Suprapubic skin (tissue), 4 donors: ENCODE measurements at places on chromosomes 1 and 21. TPM values are rescaled to one million over a fixed set of nuclear protein-coding genes. Genes with fewer than 3 reads are reported as not detected.

DNA sequence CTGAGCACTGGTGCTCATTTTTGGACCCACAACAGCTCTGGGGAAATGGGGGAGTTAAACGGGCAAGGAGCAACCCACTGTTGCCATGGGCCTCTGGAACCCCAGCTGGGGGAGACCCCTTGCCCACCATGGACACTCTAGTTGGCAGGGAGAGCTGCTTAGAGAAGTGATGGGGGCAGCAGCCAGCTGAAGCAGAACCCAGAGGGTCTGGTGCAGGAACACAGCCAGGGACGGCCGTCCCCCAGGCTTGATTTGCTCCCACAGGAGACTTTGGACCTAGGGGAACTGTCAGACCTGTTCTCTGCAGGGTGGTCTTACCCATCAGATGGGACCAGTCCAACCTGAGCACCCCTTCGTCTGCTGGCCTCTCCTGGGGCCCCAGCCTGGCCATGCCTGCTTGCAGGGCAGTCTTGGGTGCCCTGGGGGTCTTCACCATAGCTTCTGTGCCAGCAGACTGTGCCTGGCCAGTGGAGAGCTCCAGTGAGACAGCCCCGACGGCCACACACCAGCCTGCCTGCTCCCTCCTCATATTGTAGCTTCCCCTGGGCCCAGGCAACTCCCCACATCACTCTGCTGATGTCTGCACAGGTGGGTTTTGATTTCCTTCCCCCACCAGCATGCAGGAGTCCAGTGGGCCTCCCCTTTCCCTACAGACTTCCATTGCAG lies 11.3 kb downstream of the SPATC1L start:
- DNase-seq: peak; percentile 50

DNA sequence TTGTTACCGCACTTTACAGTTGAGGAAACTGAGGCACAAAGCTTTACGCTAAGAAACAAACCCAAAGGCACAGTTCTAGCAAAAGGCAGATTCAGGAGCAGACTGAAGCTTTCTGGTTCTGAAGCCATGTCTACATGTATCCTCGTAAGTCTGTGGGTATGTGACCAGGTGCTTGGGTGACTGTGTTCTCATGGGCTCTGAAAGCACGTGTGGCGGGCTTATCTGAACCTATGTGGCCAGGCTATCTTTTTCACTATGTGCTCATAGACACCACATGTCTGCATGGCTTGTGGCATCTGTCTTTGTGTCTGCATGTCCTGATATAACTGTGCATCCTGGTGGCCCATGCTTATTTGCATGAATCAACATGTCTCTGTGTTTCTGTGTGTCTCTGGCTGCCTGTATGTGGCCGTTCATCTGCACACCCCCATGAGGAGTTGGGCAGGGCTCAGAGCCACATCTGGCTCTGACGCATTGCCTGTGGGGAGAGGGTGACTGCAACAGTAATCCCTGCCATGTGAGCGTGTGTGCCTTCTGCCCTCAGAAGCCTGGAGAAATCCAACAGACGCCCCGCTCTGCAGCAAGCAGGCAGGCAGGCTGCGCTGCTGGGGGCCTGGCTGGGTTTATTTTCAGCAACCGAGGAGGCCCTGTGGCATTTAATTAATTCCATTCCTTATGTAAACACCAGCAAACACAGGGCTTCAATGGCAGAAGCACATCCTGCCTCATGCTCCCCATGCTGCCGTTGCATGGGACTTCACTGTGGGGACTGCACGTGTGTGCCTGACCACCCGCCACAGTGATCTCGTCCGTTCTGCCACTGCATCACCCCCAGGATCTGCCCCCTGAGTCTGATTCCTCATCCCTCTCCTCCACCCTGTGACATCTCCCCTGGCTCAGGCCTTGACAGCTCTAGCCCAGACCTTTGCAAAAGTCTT lies 115.4 kb downstream of the TRABD2B start:
- DNase-seq: no peak

- DNase-seq: no peak
Measured at GRCh38 chr1:106571109-106571508, 485.4 kb upstream of the PRMT6 start.

GRCh38 chr1:6960291-6960811 lies 175.1 kb downstream of the CAMTA1 start:
- no peak for DNase-seq

The TRAF3IP3 gene
- total RNA-seq: 3.1 TPM

GRCh38 chr1:163824490-163824889 lies 502.7 kb downstream of the NUF2 start:
- no peak for DNase-seq

The INKA2 gene
- 4.3 TPM for total RNA-seq

DNA sequence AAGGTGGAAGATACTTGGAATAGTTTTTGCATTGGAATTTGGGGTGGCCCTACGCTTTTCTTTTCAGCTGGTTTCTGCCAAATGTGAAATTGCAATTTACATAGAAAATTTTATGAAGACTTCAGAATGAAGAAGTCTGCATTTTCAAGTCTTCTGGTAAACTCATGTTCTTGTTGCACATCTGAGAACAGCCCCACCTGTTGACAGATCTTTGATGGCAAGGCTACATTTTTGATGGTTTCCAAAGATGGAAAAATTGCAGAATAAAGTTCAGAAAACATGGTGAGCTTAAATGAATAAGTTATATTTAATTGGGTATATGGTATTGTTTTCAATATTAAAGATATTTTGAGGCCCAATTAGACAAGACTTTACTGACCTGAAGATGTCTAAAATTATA lies 25.4 kb downstream of the OLFM3 start:
- no peak for DNase-seq

The CD247 gene
- total RNA-seq: 0.76 TPM

DNA sequence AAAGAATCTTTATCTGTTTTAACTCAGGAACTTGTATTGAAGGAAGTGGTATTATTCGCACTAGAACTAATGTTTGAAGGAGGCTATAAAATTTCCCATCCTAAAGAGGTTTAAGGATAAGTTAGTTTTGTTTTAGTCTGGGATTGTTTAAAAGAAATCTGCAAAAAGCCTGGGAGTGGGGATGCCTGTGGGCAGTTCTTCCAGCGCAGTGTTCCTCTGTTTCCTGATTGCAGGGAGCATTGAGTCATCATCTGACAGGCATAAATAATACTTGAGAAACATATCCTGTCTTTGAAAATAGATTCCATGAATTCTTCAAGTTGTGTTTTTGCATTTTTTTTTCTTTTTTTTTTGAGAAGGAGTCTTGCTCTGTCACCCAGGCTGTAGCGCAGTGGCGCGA lies 350.8 kb upstream of the PTBP2 start:
- DNase-seq: no peak

The GPR37L1 gene
- total RNA-seq: not detected

DNA sequence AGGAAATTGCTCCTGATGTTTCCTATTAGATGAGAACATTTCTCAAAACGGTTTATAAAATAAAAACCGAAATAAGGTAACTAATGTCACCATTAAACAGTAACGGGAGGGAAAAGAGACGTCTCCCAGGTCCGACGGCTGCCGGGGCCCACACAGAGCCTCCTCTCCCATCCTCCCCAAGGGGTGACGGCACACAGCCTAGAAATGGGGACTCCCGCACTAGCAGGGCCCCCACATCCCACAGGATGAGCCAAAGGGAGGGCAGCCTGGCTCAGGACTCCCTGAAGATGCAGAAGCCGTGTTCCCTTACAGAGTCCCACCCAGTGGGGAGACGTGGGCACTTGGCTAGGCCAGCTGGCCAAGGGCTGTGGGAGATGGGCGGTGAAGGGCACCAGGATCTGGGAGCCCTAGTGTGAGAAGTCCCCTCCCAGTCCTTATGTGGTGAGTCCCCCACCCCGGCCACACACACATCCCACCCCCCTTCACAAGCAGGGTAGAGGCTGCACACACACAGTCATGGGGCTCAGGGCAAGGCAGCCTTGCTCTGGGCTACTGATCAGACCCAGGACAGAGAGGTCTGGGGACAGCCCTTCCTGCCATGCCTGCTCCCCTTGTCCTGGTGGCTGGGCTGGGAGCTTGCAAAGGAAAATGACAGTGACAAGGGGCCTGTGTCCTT lies 3.3 kb downstream of the KRTAP10-3 start:
- DNase-seq: no peak
